ENCODE measurements at places on chromosomes 7 and 10. TPM values are rescaled to one million over a fixed set of nuclear protein-coding genes. Genes with fewer than 3 reads are reported as not detected.

Gene ZNF804B
- not detected for total RNA-seq

Gene CPSF4
- total RNA-seq = 75.3 TPM

Gene CNPY4
- 22.2 TPM for total RNA-seq

Gene ATOH7
- not detected for total RNA-seq

Gene VAX1
- 65.1 TPM for total RNA-seq

Gene ABCA13
- total RNA-seq = 10.2 TPM

Gene FAM25C
- not detected for total RNA-seq

Gene FRMD4A
- total RNA-seq = 29.6 TPM

DNA sequence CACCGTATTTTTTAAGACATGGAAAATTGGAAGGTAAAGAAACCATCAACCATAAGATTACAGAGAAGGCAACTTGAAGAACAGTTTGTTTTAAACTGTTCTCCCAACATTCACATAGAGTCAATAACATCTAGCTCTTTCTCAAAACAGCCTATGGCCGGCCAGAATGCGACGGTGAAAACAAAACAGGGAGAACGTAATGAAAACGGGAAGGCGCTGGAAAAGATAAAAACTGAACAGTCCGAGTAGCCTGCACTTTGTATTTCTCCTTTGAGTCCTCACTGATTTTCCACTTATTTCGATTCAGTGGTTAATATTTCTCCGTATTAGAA is 637 bp downstream of the MICU1 start:
- no peaks in the 10 kb centered on the region for H3K27me3 ChIP-seq
- H3K4me3 ChIP-seq = peak overlapping the region; percentile 85
- peaks cover 12% of the 10 kb centered on the region for H3K4me1 ChIP-seq
- no peak for DNase-seq
- H3K36me3 ChIP-seq = no peaks in the 10 kb centered on the region

- no peaks in the 10 kb centered on the region for H3K27me3 ChIP-seq
- H3K36me3 ChIP-seq = no peaks in the 10 kb centered on the region
- no peak within 1 kb of the TSS for H3K4me3 ChIP-seq
- H3K4me1 ChIP-seq = no peaks in the 10 kb centered on the region
- no peak within 1 kb of the TSS for H3K27ac ChIP-seq
These were observed at the start of gene PHKG1 for GRCh38 chr7:56092789-56093531. Gene PHKG1, minus strand, starts transcription at chr7:56092952. Its CDS starts 4,011 bp downstream, at chr7:56088941.

DNA sequence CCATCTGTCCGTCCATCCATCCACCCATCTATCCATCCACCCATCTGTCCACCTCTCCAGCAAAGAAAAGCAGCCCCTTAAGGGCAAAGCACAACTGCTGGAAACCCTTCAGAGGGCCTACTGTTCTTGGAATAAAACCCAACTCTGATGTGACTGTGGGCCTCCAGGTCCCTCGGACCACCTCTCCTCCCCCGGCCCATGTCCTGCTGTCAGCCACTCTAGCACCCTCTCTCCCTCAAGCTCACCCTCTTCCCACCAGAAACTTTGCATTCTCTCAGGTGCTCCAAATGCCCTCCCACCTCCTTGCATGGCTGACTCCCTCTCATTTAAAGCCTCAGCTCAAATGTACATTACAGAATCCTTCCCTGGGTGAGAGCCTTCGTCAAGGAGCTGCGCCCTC is 110.3 kb downstream of the ARHGAP22 start:
- H3K4me3 ChIP-seq = no peak overlapping the region
- no peaks in the 10 kb centered on the region for H3K36me3 ChIP-seq

DNA sequence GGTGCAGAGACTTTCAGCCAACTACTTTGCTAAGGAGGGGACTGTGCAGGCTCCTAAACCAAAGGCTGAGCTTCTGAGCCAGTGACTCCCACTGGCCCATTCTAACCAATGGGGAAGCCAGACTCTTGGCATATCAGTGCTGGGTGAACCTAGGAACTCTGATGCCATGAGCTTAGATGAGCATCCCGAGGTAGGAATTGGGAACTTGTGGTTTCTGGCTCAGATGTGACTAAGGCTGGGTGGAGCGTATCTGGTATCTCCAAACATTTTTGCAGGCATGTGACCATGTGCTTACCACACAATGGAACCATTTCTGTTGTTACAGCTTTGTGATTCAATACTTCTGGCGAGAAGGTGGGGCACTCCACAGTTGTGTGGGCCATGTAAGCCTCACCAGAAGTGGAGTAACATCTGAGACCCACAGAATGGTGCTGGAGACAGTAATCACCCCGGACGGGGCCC is 2.5 kb upstream of the AVPI1 start:
- H3K4me1 ChIP-seq = peaks cover 9% of the 10 kb centered on the region
- no peaks in the 10 kb centered on the region for H3K36me3 ChIP-seq
- no peak for DNase-seq
- no peaks in the 10 kb centered on the region for H3K27me3 ChIP-seq

DNA sequence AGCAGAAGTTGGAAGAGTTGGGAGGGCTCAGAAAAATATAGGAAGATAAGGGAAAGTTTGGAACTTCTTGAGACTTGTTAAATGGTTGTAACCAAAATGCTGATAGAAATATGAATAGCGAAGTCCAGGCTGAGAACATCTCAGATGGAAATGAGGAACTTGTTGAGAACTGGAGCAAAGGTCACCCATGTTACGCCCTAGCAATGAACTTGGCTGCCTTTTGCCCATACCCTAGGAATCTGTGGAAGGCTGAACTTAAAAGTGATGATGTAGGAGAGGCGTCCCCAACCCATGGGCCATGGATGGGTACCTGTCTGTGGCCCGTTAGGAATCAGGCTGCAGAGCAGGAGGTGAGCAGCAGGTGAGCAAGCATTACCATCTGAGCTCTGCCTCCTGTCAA is 347.8 kb downstream of the ARL4A start:
- DNase-seq = no peak
- peaks cover 19% of the 10 kb centered on the region for H3K27me3 ChIP-seq
- no peaks in the 10 kb centered on the region for H3K36me3 ChIP-seq
- no peak overlapping the region for H3K27ac ChIP-seq

- no peaks in the 10 kb centered on the region for H3K36me3 ChIP-seq
- no peak overlapping the region for H3K27ac ChIP-seq
- DNase-seq = no peak
These were observed 117.6 kb upstream of the TCF7L2 start for GRCh38 chr10:112832361-112832878.

DNA sequence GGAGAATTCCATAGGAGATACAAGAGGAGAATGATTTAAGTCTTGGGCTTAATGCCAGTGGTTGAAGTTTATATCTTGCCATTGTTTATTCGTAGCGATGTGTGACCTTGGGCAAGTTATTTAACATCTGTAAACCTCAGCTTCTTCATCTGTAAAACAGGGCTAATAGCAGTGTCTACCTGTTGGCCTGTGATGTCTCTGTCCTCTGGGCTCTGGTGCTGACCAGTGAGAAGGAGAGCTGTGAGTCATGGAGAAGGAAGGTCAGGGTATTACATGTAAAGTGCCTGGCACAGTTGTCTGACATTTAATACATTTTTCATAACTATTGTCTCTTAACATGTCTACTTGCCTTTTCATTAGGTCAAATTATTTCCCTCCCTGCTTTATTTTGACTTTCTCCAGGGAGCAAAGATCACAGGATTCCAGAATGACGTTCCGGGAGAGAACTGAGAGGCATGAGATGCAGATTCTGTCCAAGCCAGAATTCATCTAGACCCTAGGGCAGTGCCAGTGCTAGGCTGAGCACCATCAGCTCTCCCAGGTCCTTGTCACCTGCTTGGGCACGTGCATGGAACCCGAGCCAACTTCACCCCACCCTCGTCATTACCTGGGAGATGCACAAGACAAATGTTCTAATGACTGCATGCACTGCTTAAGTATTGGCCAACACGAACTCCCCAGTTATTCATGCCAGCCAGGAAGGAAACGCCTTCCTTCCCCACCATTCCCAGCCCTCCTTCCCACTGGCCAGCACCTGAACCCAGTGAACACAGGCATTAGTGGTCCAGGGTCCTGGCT is 187.9 kb downstream of the DPY19L1 start:
- H3K4me1 ChIP-seq = peaks cover 14% of the 10 kb centered on the region
- no peak for DNase-seq
- H3K4me3 ChIP-seq = no peak overlapping the region
- H3K27ac ChIP-seq = no peak overlapping the region
- no peaks in the 10 kb centered on the region for H3K36me3 ChIP-seq
- H3K27me3 ChIP-seq = no peaks in the 10 kb centered on the region

DNA sequence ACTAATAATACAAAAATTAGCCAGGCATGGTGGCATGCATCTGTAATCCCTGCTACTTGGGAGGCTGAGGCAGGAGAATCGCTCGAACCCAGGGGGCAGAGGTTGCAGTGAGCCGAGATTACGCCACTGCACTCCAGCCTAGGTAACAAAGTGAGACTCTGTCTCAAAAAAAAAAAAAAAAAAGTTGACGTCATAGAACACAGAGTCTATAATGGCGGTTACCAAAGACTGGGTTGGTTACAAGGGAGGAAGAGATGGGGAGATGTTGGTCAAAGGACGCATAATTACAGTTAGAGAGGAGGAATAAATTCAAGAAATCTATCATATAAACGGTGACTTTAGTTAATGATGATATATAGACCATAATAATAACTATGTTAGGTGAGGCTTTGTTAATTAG is 309.7 kb upstream of the HGF start:
- H3K36me3 ChIP-seq = no peaks in the 10 kb centered on the region
- no peak for DNase-seq
- H3K27me3 ChIP-seq = no peaks in the 10 kb centered on the region
- H3K27ac ChIP-seq = no peak overlapping the region
- H3K4me3 ChIP-seq = no peak overlapping the region
